Stimulated activated CD4-positive, alpha-beta T cell treated with anti-CD3 and anti-CD28 coated beads, TNF-alpha, amount 100 ng/mL, for 4 hours (primary cell): ENCODE measurements at places on chromosomes 2 and 18.

DNA sequence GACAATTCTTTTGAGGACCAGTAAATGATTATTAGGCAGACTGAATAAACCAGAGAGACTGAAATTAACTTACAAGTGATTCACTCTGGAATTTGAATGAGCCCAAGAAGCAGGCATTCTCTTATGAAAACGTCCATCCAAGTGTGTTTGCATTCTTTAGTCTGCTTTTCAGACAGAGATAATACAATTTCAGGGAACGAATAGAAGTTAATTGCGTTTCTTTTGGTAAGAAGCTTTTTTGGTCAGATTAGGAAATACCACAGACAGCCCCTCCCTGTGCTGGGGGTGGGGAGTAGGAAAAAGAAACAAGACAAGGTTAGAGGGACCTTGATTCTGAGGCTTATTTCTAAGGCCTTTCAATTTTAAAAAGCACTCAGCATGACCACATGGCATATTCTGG lies 874.4 kb downstream of the SUCLG1 start:
- no peak for DNase-seq

DNA sequence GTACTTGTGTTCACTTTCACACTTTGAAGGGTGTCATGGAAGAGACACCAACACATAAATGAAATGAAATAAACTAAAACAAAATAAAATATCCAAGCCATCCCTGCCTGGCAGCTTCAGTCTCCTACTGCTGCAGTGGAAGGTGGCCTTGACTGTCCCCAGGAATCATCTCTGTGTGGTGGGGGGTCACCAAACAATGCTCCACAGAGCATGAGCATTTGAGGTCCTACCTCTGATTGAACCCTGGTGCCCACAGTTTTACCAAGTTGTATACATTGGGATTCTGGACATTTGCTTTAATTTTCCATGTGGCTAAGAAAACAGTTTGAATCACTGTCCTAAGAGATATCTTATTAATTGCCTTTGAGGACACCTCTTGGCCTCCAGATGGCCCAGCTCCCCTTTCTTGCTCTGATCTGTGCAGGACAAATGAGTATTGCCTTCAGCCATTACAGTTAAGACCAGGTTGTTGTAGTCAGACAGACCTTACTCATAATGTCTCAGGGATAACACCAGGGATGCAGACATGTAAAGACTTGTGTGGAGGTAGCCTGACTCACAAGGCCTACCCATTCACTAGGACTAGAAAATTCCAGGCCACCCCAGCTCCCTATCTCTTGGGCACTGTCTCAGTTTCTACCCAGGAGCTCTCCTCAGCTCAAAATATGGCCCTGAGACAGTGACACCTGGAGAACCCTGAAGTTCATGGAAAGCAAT lies 195.0 kb downstream of the MYCN start:
- DNase-seq, result no peak

DNA sequence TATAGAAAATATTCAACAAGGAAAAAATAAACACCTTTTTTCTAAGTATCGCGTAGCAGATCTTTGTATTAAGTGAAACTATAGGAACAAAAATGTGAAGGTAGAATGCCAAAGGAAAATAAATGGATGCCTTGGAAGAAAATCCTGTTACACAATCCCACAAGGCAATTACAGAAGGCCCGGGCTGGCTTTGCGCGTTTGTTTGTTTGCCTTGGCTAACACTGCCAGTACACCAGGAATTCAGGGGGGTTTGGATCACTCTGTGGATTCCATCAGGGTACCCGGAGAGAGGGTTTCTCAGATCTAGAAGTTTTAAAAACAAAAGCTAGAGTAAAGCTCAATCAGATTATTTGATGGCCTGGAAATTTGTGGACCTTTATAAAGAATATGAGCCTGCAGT lies 478.3 kb downstream of the FBXO15 start:
- DNase-seq, result no peak

- no peak for DNase-seq
Measured at GRCh38 chr2:5410991-5411700, 281.0 kb upstream of the SOX11 start.

- DNase-seq, result no peak
Measured at GRCh38 chr2:192186806-192187205, 7.9 kb downstream of the TMEFF2 start.

- DNase-seq, result no peak
Measured at GRCh38 chr18:68769461-68769860, 28.4 kb upstream of the CCDC102B start.

DNA sequence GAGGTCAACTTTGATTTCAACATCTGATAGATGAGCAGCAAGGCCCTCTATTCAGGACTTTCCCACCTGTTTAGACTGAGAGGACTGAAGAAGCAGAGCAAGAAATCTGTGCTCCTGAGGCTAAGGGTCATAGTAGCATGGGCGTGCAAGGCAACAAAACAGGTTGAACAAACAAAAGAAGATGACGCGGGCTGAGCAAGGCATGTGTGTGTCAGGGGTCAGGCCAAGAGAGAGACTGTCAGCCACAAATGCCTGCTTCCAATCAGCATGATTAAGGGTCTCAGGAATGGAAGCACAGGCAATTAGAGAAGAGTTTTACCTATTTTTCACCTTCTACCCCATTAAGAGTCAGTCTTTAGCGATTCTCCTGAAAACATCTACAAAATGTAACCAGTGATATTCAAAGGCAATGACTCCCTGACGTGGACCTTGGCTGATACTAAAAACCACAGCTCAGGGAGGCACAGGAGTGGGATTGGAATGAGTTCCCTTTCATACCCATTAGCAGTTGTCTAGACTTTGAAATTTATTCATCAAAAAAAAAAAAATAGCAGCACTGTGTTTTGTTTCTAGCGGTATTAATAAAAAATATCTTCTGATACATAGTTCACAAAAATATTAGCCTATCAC lies 81.9 kb downstream of the DYNAP start:
- DNase-seq, result no peak

- DNase-seq, result no peak
Measured at GRCh38 chr2:22078701-22079100, 954.9 kb downstream of the TDRD15 start.

DNA sequence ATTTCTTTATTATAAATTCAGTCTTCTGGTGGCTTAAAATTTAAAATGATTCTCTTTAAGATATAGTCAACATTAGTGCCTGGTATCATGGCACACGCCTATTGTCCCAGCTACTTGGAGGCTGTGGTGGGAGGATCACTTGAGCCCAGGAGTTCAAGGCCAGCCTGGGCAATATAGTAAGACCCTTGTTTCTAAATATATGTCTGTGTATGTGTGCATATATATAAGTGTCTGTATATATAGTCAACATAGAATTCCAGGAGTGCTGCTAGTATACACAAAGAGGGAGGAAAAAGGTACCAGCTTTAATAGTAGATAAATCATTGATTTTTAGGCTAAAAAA lies 24.9 kb downstream of the EIF4E2 start:
- DNase-seq, result no peak

DNA sequence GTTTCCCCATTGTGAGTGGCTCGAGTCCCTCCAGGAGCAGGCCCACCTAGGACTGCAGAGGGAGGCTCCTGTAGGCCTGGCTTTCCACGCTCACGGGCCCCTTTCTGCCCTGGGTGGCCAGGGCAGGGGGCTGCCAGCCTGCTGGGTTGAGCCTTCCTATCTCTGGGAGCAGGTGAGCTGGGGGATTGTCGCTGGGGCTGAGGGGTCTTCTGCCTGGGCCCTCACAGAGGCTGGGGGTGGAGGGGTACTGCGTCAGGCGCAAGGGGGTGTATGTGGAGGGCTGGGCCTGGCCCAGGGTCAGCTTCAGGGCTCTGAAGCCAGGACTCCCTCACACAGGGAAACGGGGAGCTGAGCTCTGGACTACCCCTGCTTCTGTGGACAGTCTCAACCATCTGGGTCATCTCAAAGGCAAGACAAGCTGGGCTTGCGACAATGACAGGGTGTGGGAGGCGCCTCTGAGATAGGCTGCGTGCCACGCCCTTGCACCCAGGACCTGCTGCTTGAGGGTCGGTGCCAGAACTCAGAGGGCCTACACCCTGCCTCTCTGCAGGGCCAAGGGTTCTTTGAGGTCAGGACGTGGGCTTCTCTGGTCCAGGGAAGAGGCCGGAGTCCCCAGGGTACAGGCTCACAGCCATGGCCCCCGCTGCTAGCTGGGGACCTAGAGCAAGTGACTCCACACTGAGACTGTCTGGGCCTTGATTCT lies 206.1 kb downstream of the TWIST2 start:
- no peak for DNase-seq

GRCh38 chr2:195848119-195848899 lies 191.3 kb downstream of the SLC39A10 start:
- DNase-seq, result no peak

GRCh38 chr2:226836548-226836885 lies 663 bp downstream of the RHBDD1 start:
- DNase-seq, result no peak

DNA sequence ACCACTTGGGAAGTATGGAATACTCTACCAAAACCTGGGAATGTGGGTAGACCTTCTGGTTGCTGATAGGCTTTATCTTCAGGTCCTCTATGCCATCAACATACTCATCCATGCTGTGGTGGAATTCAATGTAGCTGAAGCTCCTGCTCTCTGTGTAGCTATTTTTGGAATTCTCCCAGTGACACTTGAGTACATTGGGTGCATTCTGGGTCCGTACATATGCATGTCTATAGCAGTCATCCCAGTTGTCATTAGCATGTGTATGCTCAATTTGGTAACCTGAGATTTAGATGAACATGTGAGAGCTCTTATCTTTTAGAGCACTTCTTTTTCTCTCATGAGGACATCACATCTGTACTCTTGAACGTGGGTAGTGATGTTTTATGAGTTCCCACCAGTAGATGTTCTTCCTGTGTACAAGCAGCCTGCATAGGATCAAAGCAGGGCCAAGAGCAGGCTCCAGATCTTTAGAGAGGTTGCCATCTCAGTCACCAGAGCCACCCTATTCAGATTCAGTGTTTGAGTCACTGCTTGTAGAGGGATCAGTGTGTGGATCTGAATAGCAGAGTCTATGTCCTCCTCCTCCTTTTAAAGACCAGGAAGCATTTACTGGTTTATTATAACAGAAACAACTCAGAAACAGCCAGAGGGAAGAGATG lies 65.9 kb downstream of the MGAT5 start:
- DNase-seq, result no peak

DNA sequence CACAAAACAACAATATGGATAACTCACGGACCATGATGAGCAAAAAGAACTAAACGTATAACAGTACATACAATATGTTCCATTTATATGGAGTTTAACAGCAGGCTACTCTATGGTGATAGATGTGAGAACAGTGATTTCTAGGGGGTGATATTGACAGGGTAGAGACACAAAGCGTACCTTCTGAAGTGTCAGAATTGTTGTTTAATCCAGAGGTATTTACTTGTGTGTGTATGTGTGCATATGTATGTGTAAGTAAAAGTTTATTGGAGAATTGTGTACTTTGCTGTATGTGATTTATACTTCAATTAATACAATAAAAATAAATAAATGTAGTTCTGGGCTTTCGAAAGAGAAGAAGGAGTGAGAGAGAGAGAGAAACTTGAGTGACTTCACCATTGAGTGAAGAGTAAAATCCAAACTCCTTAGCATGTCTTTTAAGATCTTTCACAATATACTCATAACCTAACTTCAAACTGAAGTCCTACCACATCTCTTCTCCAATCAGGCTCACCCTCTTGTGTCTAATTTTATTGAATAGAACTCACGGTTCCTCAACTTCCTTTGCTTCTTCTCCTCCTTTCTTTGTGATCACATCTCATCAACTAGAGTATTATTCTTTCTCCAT lies 126.0 kb upstream of the KLF7 start:
- DNase-seq, result no peak

- no peak for DNase-seq
Measured at GRCh38 chr2:222969491-222969890, 82.5 kb upstream of the KCNE4 start.

GRCh38 chr2:98480598-98480997 lies 35.9 kb downstream of the INPP4A start:
- no peak for DNase-seq

DNA sequence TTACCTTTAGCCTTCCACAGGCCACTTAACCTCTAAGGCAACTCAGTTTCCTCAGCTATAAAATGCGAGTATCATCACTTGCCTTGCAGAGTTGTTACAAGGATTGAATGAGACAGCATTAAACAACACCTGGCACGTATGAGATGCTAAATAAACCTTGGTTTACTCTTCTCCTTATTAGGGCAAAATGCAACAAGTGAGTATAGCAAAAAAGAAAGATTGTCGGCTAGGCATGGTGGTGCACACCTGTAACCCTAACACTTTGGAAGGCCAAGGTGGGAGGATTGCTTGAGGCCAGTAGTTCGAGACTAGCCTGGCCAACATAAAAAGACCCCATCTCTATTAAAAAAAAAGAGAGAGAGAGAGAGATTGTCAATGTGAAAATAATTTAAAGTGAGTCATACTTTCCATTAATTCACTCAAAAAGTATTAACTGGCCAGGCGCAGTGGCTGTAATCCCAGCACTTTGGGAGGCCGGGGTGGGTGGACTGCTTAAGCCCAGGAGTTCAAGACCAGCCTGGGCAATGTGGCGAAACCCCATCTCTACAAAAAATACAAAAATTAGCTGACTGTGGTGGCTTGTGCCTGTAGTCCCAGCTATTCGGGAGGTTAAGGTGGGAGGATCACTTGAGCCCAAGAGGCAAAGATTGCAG lies 8.0 kb downstream of the ATAD2B start:
- DNase-seq, result no peak

DNA sequence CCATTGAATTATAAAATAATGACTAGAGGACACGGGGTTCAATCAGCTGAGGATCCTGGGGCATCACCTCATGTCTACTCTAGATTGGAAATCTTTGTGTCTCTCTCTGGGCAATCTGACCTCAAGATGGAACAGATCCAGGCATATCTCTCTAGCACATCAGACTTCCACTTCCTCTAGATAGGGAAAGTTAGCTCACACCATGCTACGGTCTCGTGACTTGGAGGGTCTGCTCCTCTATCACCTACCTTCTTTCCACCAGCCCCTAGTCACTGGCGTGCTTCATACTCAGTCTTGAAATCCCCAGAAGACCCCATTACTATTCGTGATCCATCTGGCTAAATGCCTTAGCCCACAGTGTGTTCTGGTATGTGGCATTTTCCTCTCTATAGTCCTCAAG lies 148.8 kb downstream of the ANKRD44 start:
- DNase-seq, result no peak

- no peak for DNase-seq
Measured at GRCh38 chr2:181904022-181904632, 12.6 kb downstream of the ITPRID2 start.

- no peak for DNase-seq
Measured at GRCh38 chr18:3594760-3595368, 144.9 kb downstream of the TGIF1 start.

DNA sequence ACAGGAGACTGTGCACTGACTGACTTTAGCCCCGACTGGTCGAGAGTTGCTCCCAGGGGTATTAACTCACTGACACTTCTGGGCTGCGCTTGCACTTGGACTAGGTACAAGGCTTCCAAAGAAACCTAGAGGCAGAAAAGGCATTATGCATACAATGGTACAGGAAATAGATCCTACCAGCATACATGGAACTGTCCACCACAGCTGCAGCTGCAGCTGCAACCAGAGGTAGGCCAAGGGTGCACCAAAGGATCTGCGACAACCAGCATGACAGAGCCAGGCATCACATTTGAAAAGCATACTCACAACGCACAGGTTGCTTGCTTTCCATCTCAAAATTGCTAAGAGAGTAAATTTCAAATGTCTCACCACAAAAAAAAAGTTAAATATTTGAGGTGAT lies 22.6 kb upstream of the PGAP1 start:
- DNase-seq, result no peak

- no peak for DNase-seq
Measured at GRCh38 chr2:71780162-71780561, 326.8 kb downstream of the DYSF start.
